Stomach (tissue), 19 donors: ENCODE measurements at places on chromosomes 2 and 18. TPM values are rescaled to one million over a fixed set of nuclear protein-coding genes. Genes with fewer than 3 reads are reported as not detected.

EFR3B gene
- 2.3 TPM for total RNA-seq

CGREF1 gene
- total RNA-seq = 2.6 TPM

UGT1A8 gene
- total RNA-seq = not detected

POMC gene
- not detected for total RNA-seq

FARP2 gene
- 108 TPM for total RNA-seq

CLEC4F gene
- total RNA-seq = 0.37 TPM

CFAP221 gene
- total RNA-seq = 15.1 TPM

TCF23 gene
- not detected for total RNA-seq

MAL gene
- total RNA-seq = 9.0 TPM

CD207 gene
- not detected for total RNA-seq

OTOS gene
- not detected for total RNA-seq

IL18R1 gene
- total RNA-seq = 10.1 TPM

CDCA7 gene
- 1.3 TPM for total RNA-seq

NEB gene
- total RNA-seq = 0.58 TPM

TXNL4A gene
- 15.1 TPM for total RNA-seq

FAP gene
- 15.1 TPM for total RNA-seq

MOCOS gene
- 4.1 TPM for total RNA-seq

CUL3 gene
- 155 TPM for total RNA-seq

ARHGAP15 gene
- total RNA-seq = 6.8 TPM

CDH2 gene
- total RNA-seq = 0.58 TPM

UGT1A5 gene
- 0.37 TPM for total RNA-seq

FOXI3 gene
- not detected for total RNA-seq

CEP192 gene
- total RNA-seq = 55.8 TPM

MARCHF4 gene
- total RNA-seq = not detected
